GM18507 (cell line): ENCODE measurements at places on chromosomes 1 and 21.

- DNase-seq = no peak
Measured at GRCh38 chr21:45972716-45973474, 8.7 kb upstream of the COL6A1 start.

DNA sequence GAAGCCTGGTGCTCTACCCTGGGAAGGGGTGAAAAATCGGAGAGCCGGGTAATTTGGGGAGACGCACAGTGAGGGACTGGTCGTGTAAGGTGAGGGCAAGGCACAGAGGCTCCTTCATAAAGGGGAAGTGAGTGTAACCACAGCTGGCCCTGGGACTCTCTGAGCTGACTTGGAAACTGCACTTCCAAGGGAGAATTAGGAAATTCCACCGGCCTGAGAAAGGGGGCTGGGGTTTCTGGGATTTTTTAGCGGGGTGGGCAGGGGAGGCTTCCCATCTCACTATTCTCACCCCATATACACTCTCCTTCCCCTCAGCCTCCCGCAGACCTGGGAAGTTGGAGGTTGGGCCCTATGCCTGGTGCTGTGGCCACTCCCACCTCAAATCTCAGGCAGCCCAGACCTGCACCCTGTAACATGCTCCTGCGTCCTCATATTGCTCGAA is 88.3 kb upstream of the IPO9 start:
- no peak for DNase-seq

DNA sequence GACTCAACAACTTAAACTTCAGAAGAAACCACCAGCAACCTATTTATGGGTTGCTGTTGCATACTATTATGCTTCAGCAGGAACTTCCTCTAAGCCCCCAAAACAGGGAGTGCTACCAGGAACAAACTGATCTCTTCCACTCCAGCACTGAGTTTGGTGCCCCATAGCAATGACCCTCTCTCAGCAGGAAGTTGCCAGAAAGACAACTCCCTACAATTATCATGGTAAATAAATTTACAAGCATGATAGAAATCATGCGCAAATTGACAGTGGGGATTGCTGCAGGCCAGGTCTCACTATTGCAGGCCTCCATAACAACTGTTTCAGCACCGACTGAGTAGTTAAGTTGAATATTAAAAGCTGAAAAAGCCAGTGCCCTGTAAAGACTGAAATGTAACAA is 180.6 kb downstream of the PLA2G4A start:
- no peak for DNase-seq

- DNase-seq = no peak
Measured at GRCh38 chr21:45279446-45280177, 8.1 kb downstream of the POFUT2 start.

GRCh38 chr1:16905868-16906702 is 10.3 kb downstream of the RNU1-2 start:
- DNase-seq = no peak

DNA sequence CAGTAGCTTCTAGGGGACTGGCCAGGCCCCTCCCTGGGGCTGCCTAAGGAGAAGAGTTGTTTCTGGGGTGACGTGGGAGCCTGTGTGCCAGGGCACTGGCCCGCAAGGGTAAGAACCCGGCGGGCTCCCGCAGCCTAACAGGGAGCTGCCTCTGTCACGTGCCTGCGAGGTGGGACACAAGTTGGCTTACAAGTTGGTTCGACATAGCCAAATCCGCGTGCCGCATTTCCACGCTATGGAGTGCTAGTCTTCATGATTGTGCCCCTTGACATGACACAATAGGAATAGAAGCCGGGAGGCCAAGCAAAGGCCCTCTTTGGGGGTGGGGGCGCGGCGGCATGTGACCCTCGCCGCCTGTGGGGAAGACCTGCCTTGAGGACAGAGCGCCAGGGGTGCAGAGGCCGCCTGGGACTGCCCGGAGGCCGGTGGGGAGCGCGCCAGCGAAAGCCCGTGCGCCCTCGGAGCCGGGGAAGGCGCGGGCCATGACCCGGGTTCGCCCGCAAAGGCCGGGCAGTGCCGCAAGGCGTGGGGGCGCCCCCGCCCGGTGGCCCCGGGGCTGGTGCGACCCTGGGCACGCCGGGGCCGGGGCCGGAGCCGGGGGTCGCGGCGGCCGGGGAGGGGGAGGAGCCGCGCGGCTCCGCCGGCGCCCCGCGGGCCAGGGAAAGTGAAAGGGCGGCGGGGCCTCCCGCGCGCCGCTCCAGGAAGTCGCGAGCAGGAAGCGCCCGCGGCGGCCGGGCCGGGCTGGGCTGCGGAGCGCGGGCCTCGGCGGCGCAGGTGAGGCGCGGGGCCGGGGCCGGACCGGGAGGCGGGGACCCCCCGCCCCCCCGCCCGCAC is at the start of gene SLC37A1:
Gene SLC37A1 (plus strand): TSS at position 702 of the 834 bp plus-strand sequence. CDS start 4,603 bp downstream, outside the sequence.
- DNase-seq = no peak

- DNase-seq = no peak
Measured at GRCh38 chr1:246954126-246954525, 22.4 kb upstream of the AHCTF1 start.

DNA sequence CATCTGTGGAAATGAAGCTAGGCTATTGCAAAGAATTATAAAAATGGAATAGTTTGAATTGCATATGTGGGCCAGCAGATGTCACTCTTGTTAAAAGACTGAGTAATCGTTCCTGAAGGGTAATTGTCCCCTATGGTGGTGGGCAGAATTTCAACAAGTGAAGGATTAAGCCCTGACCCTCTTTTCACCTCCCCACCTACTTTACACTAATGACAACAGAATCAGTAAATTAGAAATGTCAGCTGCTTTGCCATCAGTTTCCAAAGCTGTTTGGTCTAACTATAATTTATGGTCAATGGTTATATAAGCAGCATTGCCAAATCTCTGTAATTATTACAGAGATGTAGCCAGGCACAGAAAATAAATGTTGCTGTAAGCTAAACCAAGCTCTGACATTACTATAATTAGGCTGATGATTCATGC is 898.6 kb downstream of the AMY1C start:
- DNase-seq = peak; percentile 14

DNA sequence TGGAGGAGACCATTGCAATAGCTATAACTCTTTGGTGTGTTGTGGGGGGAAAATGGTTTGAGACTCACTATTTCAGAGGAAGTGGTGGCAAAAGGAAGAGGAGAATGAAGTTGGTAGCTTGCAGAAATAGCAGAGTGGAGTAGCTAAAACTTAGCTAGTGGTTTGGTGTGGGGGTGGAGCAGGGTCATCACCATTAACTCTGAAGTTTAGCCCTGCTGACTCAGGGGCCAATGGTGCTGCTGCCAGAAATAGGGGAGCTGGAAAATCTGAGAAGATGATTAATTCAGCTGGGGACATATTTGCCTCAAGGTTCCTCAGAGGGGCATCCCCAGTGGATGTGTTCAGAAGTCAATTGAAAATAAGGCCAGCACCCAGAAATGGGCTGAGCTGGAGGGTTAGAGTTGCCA is 65.4 kb downstream of the RUNX1 start:
- no peak for DNase-seq

DNA sequence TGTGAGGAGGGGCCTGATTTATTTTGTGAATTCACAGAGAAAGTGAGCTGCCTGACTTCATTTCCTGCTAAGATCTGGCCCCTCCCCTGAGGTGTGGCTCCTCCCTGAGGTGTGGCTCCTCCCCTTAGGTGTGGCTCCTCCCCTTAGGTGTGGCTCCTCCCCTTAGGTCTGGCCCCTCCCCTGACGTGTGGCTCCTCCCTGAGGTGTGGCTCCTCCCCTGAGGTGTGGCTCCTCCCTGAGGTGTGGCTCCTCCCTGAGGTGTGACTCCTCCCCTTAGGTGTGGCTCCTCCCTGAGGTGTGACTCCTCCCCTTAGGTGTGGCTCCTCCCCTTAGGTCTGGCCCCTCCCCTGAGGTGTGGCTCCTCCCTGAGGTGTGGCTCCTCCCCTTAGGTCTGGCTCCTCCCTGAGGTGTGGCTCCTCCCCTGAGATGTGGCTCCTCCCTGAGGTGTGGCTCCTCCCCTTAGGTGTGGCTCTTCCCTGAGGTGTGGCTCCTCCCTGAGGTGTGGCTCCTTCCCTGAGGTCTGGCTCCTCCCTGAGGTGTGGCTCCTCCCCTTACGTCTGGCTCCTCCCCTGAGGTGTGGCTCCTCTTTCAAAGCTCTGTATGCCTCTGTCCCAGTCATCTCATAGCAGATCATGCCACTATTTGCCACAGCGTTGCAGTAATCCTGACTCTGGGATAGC is 26.9 kb upstream of the LRRC3 start:
- DNase-seq = no peak

GRCh38 chr1:20350421-20350820 is 59.7 kb downstream of the VWA5B1 start:
- DNase-seq = no peak

DNA sequence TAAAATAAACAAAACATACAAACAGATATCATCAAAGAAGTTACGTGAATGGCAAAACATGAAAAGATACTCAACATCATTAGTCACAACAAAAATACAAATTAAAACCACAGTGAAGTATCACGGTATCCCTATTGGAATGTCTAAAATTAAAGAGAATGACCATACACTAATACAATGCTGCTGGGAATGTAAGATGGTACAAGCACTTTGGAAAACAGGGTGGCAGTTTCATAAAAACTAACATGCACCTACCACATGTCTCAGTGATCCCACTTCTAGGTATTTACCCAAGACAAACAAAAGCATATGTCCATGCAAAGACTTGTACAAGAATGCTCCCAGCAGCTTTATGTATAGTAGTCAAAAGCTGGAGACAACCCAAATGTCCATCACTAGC is 69.1 kb downstream of the HSF2BP start:
- no peak for DNase-seq

GRCh38 chr1:176795929-176796328 is 333.0 kb downstream of the PAPPA2 start:
- no peak for DNase-seq

DNA sequence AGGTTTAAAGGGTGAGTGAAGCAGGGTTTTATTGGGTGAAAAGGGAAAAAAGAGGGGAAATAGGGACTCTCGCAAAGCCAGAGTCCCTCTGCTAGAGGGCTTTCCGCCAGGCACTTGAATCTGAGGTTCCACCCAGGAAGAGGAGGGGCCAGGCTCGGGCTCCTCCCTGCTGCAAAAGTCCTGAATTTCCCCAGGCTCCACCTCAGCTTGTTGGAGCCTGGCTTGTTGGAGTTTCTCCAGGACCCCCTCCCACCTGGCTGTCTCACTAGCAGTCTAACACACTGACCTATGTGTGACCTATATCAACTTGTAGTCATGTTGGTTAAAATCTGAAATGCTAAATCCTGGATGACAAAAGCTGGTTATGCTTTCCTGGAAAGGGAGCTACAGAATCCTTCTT is 25.5 kb downstream of the GBP2 start:
- DNase-seq = no peak

- DNase-seq = no peak
Measured at GRCh38 chr1:224851848-224852261, 77.6 kb upstream of the DNAH14 start.

DNA sequence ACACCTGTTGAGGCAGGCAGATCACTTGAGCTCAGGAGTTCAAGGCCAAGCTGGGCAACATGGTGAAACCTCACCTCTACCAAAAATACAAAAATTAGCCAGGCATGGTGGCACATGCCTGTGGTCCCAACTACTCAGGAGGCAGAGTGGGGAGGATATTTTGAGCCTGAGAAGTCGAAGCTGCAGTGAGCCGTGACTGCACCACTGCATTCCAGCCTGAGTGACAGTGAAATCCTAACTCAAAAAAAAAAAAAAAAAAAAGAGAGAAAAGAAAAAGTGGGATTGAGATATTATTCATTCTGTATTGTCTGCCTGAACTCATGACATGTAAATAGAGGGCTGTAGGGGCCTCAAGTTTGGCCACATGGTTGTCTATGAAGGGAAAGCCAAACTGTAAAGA is 37.3 kb downstream of the WNT2B start:
- no peak for DNase-seq

- DNase-seq = no peak
Measured at GRCh38 chr1:248842781-248843331, 4.8 kb downstream of the ZNF672 start.

GRCh38 chr1:186633116-186633515 is 47.1 kb downstream of the PTGS2 start:
- DNase-seq = no peak

- no peak for DNase-seq
Measured at GRCh38 chr21:44085491-44086321, 21.5 kb upstream of the PWP2 start.

GRCh38 chr21:44395260-44395659 is 41.8 kb downstream of the TRPM2 start:
- no peak for DNase-seq

- DNase-seq = no peak
Measured at GRCh38 chr21:40587736-40588346, 259.1 kb downstream of the DSCAM start.

GRCh38 chr1:43569175-43569574 is 38.5 kb downstream of the PTPRF start:
- no peak for DNase-seq

DNA sequence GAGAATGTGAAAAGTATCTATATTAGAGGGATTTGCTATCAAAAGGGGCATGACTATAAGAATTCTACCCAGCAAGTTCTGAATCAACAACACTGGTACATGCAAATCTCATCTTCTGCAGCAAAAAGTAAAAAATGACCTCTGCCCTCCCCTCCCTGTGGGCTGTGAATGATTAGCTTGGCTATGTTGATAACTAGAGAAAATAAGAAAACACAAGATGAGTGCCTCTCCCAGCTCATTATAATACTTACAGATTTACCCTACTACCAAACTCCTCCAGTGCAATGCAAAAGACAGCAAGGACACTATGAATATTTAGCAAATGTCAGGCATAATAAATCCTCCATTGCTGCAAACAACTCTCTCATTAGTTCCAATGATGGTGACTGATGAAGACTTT is 102.4 kb downstream of the SLC45A1 start:
- no peak for DNase-seq

GRCh38 chr1:76595024-76595423 is 272.3 kb upstream of the ST6GALNAC5 start:
- DNase-seq = no peak

- DNase-seq = no peak
Measured at GRCh38 chr1:88640060-88640459, 44.0 kb upstream of the PKN2 start.

GRCh38 chr1:66652556-66652955 is 99.7 kb upstream of the DYNLT5 start:
- no peak for DNase-seq

- DNase-seq = no peak
Measured at GRCh38 chr1:45266151-45266801, 59.9 kb upstream of the ZSWIM5 start.

- no peak for DNase-seq
Measured at GRCh38 chr1:157700305-157700704, 264 bp downstream of the FCRL3 start.

DNA sequence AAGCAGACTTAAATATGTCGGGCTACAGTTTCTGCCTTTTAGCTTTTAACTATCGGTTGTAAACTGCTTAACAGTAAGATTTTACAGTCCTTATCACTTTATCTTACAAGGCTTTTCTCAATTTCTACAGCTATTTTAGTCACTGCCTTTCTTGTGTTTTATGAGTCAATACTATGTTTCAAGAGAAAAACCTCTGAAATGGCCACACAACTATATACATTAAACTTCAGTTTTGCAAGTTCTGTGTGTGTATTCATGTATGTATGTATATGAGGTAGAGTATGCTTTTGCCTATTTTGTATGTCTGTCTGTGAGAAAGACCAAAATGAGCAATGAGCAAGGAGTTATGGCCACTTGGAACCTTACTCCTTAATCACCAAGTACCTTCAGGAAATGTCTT is 169.8 kb downstream of the SYT2 start:
- no peak for DNase-seq
